Muscle of back (tissue), 13 donors: ENCODE measurements at places on chromosomes 13 and 19.

DNA sequence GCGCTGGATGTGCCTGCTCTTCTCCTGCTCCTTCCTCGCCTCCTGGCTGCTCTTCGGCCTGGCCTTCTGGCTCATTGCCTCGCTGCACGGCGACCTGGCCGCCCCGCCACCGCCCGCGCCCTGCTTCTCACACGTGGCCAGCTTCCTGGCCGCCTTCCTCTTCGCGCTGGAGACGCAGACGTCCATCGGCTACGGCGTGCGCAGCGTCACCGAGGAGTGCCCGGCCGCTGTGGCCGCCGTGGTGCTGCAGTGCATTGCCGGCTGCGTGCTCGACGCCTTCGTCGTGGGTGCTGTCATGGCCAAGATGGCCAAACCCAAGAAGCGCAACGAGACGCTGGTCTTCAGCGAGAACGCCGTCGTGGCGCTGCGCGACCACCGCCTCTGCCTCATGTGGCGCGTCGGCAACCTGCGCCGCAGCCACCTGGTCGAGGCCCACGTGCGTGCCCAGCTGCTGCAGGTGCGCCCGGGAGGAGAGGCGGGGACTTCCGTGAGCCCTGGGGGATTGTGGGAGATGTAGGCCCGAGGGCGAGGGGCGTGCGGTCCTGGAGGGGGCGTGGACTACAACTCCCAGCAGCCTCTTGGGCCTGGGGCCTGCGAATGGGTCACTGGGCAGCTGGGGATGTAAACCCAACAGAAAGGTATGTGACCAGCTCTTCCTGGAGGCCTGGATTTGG lies 6.7 kb downstream of the KCNJ14 start:
- DNase-seq, result no peak

DNA sequence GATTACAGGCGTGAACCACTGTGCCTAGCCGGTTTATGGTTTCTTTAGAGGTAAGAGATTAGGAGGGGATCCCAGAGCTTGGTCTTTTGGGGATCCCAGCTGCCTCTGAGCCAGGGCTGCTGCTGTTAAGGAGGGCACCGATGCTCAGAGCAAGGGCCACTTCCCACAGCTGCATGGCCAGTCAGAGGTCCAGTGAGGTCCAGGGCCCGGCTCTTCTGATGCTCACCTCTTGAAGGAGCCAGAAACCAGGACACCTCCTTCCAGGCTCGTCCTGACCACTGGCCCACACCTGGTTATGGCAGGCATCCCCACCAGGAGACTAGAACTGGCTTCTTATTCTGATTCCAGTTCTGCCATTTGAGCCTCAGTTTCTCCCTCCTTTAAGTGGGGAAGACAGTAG lies 149.0 kb downstream of the TEX29 start:
- DNase-seq, result no peak

GRCh38 chr19:44346556-44346955 lies 9.9 kb downstream of the ZNF112 start:
- no peak for DNase-seq

- no peak for DNase-seq
Measured at GRCh38 chr13:109759609-109760008, 26.8 kb downstream of the IRS2 start.

DNA sequence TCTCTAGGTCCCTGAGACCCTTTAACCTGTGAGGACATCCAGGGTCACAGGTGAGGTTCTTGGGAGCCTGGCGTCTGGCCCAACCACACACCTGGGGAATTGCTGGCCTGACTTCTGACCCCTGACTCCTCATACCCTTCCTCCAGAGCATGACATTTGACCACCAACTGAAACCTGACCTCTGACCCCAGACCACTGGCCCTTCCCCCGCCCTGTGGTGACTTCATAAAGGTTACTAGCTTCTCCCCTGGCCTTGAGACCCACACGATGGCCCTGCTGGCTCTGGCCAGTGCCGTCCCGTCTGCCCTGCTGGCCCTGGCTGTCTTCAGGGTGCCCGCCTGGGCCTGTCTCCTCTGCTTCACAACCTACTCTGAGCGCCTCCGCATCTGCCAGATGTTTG lies at the start of gene SPACA6:
TSS of gene SPACA6 (plus strand) at position 71 of the 400 bp plus-strand sequence. CDS start at position 268, 197 bp downstream.
- no peak for DNase-seq

GRCh38 chr13:30725326-30726085 lies 9.8 kb upstream of the ALOX5AP start:
- DNase-seq, result no peak

DNA sequence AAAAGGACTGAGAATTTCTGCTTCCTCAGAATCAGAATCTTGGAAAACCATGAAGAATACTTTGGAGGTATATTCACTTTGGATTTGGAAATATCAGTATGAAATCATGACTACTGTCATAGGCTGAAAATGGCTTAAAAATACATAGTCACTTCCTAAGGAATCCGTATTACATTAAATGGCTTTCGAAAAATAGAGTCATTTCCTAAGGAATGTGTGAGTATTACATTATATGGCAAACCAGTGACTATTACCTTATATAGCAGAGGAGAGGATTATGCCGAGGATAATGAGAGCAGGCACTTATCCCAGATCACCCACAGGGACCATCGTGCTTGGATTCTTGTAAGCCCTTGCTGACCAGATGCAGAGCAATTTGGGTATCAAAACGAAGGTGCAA lies 1471.8 kb downstream of the EFNB2 start:
- no peak for DNase-seq

GRCh38 chr13:43081866-43082265 lies 58.5 kb downstream of the DNAJC15 start:
- DNase-seq, result no peak

GRCh38 chr19:3420909-3421619 lies 54.7 kb downstream of the NFIC start:
- no peak for DNase-seq

- DNase-seq, result no peak
Measured at GRCh38 chr13:110907951-110908898, 6.6 kb downstream of the ANKRD10 start.

- no peak for DNase-seq
Measured at GRCh38 chr13:66644855-66645460, 585.2 kb downstream of the PCDH9 start.

- DNase-seq, result no peak
Measured at GRCh38 chr13:109629737-109630136, 156.6 kb downstream of the IRS2 start.

DNA sequence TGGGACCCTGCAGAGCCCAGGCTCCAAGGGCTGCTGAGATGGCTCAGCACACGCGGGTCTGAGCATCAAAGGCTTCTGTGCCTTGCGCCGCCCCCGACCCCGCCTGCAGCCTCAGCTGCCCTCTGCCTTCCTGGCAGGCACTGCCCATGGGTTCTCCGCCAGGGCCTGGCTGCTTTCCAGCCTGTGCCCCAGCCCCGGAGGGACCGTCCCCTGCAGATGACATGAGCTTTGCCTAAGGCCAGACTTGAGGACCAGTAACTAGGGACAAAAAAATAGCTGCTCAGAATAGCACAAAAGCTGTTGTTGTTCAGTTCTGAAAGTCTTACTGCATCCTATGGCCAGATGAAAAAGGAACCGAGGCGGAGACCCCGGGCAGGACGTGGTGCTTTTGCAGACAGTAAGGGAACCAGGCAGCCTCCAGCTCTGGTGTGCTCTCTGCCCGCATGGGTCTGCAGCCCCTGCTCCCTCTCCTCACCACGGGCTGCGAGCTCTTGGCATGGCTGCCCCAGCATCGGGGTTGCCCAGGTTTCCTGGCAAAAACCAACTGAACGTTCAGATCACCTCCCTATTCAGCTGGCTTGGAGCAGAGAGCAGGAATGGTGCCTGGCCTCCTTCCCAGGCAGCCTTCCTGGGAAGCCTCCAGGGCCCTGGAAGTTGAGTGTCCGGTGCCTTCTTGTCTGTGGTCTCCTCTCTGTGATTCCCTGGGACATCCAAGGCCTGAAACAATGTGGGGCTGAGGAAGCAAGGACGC lies 12.5 kb upstream of the CFAP97D2 start:
- DNase-seq, result peak; percentile 81
